ENCODE measurements at places on chromosomes 13 and 19. TPM values are rescaled to one million over a fixed set of nuclear protein-coding genes. Genes with fewer than 3 reads are reported as not detected.

GRCh38 chr19:48617146-48617937, 1.6 kb downstream of the RPL18 start:
- H3K4me3 ChIP-seq: peak overlapping the region; percentile 96
- DNase-seq: no peak
- no peaks in the 10 kb centered on the region for H3K27me3 ChIP-seq
- H3K27ac ChIP-seq: peak overlapping the region; percentile 95
- peaks cover 17% of the 10 kb centered on the region for H3K4me1 ChIP-seq
- H3K36me3 ChIP-seq: peaks cover 16% of the 10 kb centered on the region

DNA sequence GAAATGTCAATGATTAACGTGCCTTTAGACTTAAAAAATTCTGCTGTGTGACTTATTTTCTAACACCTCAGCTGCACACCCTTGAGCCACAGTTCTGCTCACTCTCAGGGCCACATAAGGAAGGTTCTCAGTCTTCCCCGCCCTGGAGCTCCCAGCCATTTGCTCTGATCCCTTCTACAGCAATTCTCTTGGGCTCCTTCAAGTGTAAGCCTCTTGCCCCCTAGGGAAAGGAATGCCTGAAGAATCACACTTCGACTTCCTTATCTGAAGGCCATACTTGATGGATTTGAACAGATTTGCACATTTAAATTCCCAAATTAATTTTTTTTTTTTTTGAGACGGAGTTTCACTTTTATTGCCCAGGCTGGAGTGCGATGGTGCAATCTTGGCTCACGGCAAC, 44.2 kb downstream of the RASA3 start:
- H3K27ac ChIP-seq: no peak overlapping the region
- no peak overlapping the region for H3K4me3 ChIP-seq
- DNase-seq: no peak
- no peaks in the 10 kb centered on the region for H3K36me3 ChIP-seq
- H3K4me1 ChIP-seq: peaks cover 19% of the 10 kb centered on the region
- no peaks in the 10 kb centered on the region for H3K27me3 ChIP-seq

- H3K27me3 ChIP-seq: no peaks in the 10 kb centered on the region
- no peaks in the 10 kb centered on the region for H3K36me3 ChIP-seq
- peak overlapping the region; percentile 91 for H3K27ac ChIP-seq
- peaks cover 33% of the 10 kb centered on the region for H3K4me1 ChIP-seq
- DNase-seq: no peak
These were observed 1.4 kb upstream of the RBM26 start for GRCh38 chr13:79407349-79407979.

- no peak overlapping the region for H3K4me3 ChIP-seq
- DNase-seq: no peak
- H3K27me3 ChIP-seq: no peaks in the 10 kb centered on the region
- no peak overlapping the region for H3K27ac ChIP-seq
These were observed 693.7 kb downstream of the UQCRFS1 start for GRCh38 chr19:28519218-28519779.

DNA sequence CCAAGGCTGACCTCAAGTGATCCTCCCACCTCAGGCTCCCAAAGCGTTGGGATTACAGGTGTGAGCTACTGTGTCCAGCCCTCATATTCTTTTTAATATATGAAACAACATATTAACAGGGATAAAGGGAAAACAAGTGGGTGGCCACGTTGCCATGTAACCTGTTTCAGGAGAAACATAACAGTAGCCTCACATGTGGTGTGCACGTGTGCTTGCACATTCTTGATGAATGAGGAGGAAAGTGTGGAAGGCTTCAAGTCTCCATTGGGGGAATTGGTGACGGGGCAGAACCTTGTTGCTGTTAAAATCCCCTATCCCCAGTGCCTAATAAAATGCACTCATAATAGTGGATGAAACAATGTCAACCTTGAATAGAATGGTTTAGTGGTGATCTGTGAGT, 202.3 kb downstream of the MTUS2 start:
- no peak overlapping the region for H3K27ac ChIP-seq
- H3K36me3 ChIP-seq: no peaks in the 10 kb centered on the region
- no peak for DNase-seq
- no peaks in the 10 kb centered on the region for H3K4me1 ChIP-seq
- H3K27me3 ChIP-seq: no peaks in the 10 kb centered on the region

Gene FOSB
- total RNA-seq: 1,925 TPM

Gene KIRREL2
- total RNA-seq: 1.4 TPM
